ENCODE measurements at places on chromosomes 6 and 20.

- no peak for DNase-seq
Measured at GRCh38 chr6:16450821-16451220, 212.4 kb downstream of the GMPR start.

GRCh38 chr6:113642714-113643406 lies 214.3 kb upstream of the MARCKS start:
- DNase-seq = no peak

GRCh38 chr6:71404145-71404966 lies 115.7 kb downstream of the OGFRL1 start:
- no peak for DNase-seq

DNA sequence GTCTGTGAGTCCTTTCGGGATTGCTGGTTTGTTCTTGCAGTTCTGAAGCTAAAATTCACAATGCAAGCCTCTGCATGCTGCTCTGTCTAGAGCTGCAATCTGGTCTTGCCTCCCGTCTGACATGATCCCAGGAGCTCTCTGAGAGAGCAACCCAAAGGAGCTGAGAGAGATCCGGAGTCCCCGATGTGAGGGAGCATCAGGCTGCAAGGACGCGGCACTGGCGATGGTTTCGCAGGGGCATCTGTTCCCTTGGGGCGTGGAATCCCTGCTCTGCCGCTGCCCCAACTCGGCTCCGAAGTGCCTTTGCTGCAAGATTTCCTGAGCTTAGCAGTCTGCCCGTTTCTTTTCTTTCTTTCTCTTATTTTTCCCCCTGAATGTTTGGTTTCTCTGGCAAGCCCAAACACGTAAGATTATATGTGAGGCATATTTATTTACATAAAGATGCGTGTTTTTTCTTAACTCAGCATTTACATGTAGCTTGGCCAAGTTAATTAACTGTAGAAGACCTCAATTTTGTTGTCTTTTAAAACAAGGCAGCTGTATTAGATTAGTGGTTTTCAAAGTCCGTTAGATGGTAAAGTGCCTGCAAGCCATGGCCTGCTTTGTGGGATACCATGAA lies 873.0 kb downstream of the KIF16B start:
- DNase-seq = no peak
